Activated naive CD4-positive, alpha-beta T cell treated with anti-CD3 and anti-CD28 coated beads for 36 hours (primary cell): ENCODE measurements at places on chromosomes 4 and X. TPM values are rescaled to one million over a fixed set of nuclear protein-coding genes. Genes with fewer than 3 reads are reported as not detected.

DNA sequence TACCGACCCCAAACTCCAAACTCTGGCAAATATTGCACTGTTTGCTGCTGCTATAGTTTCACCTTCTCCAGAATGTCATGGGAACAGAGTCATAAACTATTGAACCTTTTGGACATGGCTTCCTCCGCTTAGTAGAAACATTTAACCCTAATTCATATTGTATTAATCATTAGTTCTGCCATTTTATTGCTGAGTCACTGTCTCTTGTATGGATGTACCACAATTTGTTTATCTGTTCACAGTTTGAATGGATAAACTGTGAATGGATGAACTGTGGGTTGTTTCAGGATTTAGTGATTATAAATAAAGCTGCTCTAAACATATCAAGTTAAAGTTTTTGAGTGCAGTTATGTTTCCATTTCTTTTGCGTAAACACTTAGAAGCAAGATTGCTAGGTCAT lies 10.1 kb downstream of the ANXA10 start:
- no peak for DNase-seq

Gene ERCC6L
- total RNA-seq: 9.5 TPM

Gene TGIF2LX
- total RNA-seq: not detected

- no peak for DNase-seq
These were observed 4.9 kb downstream of the GATA1 start for GRCh38 chrX:48791063-48791820.

- DNase-seq: no peak
These were observed 149.1 kb downstream of the MAGEB17 start for GRCh38 chrX:16316331-16316730.

- no peak for DNase-seq
These were observed 7.1 kb upstream of the NEIL3 start for GRCh38 chr4:177302371-177303100.
